ENCODE measurements at places on chromosomes 12 and 14.

DNA sequence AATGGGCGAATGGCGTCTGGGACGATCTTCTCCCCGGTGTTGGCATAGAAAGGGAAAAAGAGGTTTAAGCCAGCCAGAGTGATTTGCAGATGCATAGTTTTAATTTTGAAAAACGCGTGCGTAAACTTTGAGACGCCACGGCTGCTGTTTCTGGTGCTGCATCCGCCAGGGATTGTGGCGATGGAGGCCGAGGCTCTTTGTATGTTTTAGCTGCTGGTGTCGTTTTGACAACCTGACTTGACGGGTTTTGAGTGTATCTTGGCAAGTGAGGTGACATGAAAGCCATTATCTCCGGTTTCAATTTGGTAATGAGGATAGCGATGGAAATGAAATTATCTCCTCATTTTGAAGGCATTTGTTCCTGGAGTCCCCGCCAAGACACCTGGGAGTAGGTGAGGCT is 1.6 kb downstream of the PTGDR start:
- no peak for DNase-seq

- DNase-seq, result no peak
Measured at GRCh38 chr12:65590318-65590717, 234.0 kb upstream of the HMGA2 start.

DNA sequence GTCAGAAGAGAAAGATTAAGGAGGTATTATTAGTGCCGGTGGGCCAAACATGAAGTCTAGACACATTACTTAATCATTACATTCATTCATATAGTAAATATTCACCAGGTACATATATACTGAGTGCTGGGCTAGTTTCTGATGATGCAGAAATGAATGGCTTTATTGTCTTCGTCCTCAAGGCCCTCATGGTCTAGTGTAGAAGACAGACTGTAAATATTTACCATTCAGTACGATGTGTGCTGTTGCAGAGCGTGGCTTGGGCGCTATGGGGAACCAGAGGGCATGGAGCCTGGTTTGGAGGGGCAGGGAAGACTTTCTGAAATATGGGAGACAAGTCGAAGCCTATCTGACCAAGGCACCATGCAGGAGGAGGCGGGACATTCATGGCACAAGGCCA is 37.0 kb upstream of the TCL1B start:
- no peak for DNase-seq

DNA sequence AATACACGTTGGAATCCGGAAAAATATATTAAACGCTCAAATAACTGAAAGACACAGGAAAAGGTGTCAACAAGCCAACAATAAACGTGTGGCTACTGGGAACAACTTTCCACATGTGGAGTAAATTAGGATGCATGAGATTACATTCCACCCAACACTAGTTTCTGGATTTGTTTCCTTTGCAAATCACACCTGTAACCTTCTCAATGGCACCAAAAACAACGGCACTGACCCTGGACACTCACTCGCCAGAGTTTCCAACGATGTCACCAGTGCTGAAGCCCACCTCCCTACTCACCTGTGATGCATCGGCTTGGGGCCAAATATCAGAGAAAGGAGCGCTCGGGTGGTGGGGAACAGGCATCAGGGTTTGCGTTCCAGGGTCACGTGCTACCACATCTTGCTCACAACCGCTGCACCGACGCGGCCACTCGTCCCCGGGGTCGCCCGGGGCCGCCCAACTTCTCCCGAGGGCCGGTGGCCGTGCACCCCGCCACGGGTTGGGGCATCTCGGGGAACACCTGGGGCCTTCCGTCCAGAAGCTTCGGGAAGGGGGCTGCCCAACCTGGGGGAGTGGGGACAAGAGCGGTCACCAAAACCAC is 629 bp downstream of the PRDM4 start:
- DNase-seq, result peak; percentile 17

DNA sequence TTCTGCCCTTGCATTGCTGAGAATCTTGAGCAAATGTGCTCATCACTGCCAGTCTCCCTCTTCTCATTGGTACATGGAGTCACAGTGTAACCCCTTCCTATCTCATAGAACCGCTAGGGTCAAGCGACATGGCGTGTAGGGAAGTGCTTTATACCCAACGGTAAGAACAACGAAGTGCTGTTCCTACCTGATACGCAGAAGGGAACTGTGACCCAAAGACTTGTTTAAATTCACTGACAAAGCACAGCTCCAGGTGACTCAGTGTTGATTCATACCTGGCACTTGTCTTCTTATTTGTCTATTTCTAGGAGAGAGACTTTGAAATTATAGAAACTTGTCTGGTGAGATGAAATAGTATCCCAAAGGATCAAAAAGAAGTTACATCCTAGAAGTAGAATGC is 53.7 kb downstream of the FBXL14 start:
- DNase-seq, result no peak

DNA sequence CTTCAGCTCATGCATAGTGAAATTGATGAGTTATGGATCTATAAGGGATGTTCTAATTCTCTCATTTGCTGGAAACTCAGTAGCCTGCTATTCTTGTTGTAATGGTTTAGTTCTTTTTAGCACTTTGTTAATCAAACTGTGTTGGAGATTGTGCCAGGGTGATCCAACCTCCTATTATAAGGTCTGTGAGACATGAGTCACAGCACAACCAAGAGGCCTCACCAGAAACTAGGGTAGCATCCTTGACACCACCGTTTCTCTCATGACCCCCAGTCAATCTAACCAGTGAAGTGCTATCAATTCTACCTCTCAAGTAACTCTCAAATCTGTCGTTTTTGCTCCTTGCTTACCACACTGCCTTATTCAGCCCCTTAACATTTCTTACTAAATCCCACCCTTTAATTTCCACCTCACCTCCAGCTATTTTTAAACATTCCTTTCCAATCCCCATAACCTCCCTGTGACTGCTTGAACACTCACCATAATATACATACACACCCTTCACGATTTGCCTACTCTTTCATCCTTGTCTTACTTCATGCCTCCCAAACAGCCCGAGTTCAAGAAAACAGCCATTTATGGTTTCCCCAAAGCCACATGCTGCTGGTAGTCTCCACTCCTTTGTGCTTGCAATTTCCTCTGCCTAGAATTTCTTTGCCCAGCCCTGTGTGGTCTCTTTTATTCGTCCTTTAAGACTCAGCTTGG is 53.9 kb upstream of the NUDT4 start:
- no peak for DNase-seq

- DNase-seq, result no peak
Measured at GRCh38 chr12:54648265-54648664, at the start of gene DCD. DCD (minus strand) TSS chr12:54648365; CDS start chr12:54648303, 62 bp downstream.

DNA sequence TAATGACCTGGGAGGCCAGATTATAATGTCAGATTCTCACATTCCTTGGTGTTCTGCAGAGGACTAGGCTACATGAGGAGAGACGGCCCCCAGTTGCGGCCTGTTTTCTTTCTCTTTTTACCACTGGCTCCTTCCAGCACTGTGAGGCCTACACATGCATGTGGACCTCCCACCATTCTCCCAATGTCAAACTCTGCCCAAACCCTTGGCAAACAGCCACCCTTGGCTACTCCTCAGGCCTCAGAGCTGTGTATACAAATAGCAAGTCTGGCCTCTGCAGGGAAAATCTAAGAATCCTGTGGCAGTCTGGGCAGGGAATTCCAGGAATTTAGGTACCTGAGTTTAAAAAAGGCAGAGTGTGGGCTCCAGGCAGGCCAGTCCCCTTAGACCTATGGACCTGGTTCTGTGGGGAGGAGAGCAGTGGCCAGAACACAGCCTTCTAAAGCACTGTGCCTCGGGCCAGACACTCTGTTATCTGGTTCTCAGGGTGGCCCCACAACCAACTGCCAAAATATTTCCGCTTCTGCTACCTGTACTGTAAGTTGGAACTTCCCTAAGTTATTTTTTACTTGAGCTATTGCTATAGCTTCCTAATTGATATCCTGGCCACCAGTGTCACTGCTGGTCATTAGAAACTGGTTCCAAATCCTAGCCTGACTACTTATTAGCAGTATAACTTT is 19.9 kb upstream of the NEDD1 start:
- DNase-seq, result no peak

DNA sequence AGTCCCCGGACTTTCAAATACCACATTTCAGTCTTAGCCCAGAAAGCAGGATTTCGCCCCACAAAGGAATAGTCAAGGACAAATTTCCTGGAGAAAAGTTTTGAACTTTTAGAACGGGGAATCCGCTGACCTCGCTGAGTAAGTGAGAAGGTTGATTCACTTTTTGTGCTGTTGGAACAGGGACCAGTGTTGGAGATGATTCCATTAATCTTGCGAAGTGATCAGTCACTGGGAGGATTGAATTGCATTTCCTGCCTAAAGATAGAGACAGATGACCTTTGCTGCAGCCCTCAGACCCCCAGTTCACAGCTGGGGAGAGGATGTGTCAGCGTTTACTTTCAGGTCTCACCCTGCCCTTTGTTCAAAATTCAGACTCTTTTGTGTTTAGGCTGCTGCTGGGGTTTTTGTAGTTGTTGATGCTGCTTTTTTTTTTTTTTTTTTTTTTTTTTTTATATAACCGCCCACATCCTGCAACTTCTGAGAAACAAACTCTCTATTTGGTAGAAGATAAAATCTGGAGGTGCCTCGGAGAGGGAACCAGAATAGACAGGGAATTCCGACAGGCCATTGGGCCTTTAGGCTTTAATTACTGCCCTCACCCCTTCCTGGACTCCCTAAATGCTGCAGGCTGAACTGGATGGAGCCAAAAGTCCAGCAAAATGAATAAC is 9.8 kb upstream of the KDM2B start:
- DNase-seq, result peak; percentile 32

- no peak for DNase-seq
Measured at GRCh38 chr12:26808766-26809476, 24.1 kb downstream of the ITPR2 start.

DNA sequence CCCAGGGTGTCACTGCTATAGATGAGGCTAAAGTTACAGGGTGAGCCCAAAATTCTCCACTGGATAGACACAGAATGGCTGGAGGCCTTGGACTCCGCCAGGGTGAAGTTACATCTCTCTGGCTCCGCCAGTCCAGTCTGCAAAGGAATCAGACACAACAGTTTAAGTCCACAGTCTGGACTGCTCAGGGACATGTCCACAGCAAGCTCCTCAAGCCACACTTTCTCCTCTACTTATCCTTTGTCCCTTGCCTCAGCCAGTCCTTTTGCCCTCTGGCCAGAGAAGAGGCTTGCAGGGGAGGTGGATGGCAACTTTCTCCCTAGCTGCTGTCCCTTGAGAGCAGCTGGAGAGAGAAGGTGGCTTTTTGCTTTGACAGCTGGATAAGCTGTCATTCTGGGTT is 28.0 kb downstream of the PTPRB start:
- DNase-seq, result no peak

- DNase-seq, result no peak
Measured at GRCh38 chr12:72286526-72286925, 14.4 kb downstream of the TRHDE start.

DNA sequence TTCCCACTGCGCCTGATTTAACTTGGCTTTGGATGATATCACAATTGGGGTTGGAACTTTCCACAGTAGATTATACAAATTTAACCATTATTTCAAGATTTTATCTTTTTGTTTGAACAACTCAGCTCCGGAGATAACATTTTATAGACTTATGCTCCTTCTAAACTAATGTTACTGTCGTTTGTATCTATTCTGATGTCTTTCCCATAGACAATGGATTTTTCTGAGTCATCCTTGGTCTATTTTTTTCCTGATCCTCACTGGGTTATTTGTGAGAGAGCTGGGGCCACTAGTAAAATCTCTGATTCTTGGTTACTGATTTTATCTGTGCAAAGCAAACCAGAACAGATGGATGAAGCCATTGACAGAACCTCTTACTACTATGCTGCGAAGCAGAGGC is 175.1 kb downstream of the SLC38A4 start:
- DNase-seq, result no peak

DNA sequence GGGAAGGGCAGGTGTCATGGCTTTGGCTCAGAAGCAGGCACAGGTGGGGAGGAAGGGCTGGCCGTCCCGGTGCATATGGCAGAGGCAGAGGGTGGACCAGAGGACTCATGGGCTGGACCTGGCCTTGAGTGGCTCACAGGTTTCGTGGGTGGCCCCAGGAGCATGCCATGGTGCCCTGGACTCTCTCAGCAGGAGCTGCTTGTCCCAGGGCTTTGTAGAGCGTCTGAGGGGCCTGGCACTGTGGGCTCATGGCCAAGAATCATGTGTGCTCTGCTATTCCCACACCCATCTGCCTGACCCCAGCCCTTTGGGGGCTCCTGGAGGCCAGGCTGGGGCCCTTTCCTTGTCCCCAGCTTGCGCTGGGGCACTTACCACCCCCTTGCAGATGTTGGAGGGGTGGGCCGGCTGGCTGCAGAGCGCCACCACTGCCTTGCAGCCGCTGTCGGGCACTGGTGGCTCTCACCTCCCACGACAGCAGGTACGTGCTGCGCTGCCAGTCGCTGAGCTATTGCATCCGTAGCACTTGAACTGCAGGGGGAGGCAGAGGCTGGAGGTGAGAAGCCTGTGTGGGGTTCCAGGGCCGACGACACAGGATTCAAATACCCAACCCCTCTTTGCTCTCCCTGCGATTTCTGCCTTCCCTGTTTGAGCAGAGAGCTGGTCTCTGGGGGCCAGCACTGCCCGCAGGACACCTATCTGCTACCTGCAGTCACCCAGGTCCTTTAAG is 187.4 kb upstream of the PRMT8 start:
- DNase-seq, result no peak

DNA sequence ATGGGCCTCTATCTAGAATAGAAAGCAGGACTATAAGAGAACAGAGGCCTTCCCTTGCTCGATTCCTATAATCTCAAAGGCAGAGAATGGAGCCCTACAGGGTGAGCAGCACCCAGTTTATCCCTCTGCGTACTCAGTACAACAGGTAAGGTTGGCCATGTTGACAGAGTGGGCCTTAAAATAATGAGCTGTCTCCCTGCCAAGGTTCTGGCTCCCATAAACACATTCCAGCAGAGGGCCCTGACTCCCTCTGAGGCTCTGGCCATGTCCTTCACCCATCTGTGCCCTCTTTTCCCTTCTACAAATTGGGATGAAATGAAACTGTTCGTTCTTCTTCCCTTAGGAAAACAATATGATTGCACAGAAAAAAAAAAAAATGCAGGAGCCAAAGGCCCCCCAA is 16.9 kb upstream of the PNMA1 start:
- no peak for DNase-seq

DNA sequence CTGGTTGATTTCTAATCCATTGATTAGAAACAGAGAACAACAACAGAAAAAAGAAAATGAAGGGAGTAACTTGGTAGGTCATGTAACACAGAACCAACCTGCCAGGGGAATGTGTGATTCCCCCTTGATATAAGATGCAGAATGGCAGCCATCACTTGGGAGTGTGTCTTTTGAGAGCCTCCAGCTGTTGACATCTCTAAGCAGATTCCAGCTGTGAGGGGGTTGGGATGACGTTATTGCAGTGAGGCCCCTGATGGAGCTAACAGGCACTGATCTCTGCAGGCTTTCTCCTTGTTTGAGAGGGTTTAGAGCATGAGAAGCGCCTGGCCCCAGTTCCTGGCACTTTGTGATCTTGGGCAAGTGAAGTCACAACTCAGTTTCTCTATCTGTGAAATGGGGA is 124.9 kb downstream of the PELI2 start:
- DNase-seq, result no peak
